Large intestine (tissue), 12 donors: ENCODE measurements at places on chromosomes 12 and 14. TPM values are rescaled to one million over a fixed set of nuclear protein-coding genes. Genes with fewer than 3 reads are reported as not detected.

GRCh38 chr14:94384342-94384741, 4.1 kb downstream of the SERPINA1 start:
- no peak for DNase-seq

- DNase-seq: no peak
Measured at GRCh38 chr12:27624586-27624985, 71.7 kb upstream of the REP15 start.

DNA sequence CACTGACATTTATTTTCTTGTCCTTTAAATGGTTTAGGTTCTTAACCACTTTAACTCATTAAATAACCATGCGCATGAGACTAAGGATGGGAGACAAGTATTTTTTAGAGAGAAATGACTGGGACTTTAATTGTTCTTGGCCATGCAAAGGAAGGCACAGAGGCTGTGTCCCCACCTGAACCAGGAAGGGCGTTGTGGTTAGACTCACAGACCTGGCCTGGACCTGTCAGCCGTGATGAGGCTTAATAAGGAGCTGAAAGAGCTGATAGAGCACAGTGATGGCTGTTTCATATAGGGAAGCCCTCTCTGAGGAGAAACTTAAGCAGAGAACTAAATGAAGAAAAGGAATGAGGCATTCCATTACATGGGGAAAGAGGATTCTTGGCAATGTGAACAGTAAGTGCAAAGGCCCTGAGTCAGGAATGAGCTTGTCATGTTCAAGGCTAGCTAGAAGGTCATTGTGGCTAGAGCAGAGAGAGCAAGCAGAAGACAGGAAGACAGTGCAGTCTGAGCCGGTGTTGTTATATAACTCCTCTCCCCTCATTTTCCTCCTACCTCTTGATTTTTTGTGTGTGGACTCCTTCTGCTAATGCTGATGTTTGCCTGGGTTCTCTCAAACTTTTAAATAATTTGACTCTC, 74.4 kb upstream of the ANO4 start:
- DNase-seq: no peak

GRCh38 chr14:29734732-29735131, 192.9 kb downstream of the PRKD1 start:
- no peak for DNase-seq

DNA sequence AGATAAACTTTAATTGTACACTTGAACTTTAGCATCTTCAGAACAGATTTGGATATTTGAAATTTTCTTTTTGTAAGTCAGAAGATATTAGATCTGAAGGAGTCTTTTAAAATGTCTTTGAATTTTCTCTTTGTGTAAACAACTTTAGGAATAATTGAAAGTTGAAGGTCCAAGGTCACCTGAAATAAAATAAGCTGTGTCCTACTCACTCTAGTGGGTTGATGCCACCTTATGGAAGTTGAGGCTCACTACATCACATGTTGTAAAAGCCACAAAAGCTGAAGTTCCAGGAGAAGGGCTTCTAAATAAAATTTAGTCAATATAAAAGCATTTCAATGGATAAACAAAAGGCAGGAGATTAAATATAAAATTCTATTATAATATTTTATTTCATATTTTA, 122.0 kb upstream of the ATXN7L3B start:
- DNase-seq: no peak

GRCh38 chr14:33449268-33449667, 501.6 kb downstream of the EGLN3 start:
- DNase-seq: no peak

DNA sequence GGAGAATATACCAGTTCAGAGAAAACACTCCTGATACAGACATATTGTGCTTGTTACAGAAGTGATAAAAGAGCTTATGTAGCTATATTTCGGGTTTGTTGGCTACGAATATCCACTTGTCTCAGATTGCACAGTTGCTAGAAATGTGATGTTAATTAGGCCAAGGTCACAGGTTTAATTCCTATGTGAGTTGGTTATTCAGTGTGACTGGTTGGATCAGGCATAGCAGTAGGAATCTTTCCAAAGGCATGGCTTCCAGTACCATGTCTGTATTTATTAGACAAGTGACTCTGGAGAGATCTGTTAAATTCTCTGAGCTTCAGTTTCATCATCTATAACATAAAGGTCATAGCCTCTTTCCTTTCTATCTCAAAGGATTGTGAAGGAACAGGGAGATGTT, 152.7 kb upstream of the KITLG start:
- no peak for DNase-seq

GRCh38 chr12:62878211-62878610, 56.7 kb downstream of the PPM1H start:
- no peak for DNase-seq

DNA sequence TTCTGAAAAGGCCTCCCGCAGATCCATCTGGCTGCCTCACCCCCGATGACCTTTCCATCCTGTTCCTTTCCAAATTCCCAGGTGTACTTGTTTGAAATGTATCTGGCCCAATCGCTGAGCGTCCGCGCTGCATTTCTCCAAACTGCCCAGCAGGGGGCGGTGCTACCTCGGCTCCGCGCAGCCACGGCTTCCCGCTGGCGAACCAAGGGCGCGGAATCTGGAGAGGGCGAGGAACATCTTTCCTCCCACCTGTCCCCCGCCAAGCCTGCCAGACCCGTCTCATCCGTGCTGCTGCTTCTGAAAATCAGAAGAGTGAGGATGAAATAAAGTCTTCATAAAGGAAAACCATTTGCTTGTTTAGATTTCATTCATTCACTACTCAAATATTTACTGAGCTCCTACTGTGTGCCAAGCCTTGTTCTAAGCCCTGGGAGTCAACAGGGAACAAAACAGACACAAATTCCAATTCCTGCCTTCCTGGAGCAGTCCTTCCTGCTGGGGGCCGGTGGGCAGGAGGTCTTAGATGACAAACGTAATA, 16.8 kb upstream of the MYL2 start:
- peak; percentile 18 for DNase-seq

DNA sequence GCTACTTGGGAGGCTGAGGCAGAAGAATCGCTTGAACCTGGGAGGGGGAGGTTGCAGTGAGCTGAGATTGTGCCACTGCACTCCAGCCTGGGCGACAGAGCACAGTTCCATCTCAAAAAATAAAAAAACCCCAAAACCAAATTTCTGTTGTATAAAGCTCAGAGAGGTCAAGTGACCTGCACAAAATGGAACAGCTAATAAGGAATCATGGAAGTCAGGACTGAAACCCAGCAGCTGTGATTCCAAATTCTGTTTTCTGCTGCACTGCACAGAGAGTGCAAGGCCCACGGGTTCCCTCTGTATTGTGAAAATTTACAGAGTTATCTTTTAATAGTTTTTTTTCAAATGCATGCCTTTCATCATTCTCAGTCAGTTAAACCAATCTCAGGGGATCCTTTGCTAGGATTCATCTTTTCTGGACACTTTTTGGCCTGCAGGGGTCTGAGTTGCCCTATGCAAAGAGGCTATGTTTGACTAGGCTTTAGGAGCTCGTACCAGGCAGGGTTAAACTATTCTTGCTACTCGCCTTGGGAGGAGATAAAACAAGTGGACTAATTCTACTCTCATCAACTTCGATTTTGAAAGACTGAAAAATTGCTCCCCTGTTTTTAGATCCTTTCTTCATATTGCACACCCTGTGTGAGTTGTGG, 26.1 kb upstream of the AACS start:
- no peak for DNase-seq

DNA sequence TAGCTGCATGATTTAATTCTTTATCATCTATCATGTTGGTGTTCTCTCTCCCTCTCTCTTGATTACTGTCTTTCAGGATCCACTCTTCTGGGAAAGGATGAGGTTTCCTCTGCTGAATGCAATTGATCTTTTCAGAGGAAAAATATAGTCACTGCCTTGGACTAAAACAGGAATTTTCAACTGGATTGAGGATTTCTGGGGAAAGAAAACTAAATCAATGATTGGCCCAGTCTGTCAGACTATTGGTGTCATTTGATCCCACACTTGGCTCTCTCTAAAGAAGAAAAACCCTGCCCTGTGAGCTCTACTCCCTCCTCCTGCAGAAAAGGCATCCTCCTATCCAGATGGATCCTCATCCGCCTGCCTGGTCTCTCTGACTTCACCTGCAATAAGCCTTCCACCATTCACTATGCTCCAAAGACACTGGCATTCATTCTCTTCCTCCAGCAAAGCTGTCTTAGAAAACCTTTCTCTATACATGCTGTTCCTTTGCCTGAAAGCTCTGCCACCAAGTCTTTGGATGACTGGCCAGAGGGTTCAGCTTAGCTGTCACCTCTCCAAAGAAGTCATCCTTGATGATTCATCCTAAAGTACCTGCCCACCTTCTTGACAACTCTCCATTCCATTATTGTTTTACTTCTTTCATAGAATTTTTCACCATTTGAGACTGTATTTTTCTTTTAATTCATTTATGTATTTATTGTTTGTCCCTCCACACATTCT, 127.7 kb upstream of the CAND1 start:
- no peak for DNase-seq

DNA sequence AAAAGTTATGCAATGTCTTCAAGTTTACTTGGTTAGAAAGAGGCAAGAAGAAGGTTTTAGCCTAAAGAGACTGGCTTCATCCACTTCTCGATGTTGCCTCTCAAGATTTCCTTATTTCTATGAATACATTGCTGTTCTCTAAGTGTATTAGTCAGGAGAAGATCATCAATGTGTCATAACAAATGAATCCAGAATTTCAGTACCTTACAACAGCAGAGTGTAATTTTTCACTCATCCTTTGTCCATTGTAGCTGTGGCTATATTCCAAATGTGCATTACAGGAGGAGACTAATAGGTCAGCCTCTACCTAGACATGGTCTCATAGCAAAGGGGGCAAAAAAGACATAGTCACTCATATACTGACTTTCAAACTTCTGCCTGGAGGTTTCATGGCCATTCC, 579.1 kb downstream of the PRKD1 start:
- no peak for DNase-seq

- DNase-seq: no peak
Measured at GRCh38 chr12:122505419-122506051, 4.8 kb upstream of the ZCCHC8 start.

GRCh38 chr12:99706736-99707473, 59.4 kb downstream of the GARIN6 start:
- no peak for DNase-seq

DNA sequence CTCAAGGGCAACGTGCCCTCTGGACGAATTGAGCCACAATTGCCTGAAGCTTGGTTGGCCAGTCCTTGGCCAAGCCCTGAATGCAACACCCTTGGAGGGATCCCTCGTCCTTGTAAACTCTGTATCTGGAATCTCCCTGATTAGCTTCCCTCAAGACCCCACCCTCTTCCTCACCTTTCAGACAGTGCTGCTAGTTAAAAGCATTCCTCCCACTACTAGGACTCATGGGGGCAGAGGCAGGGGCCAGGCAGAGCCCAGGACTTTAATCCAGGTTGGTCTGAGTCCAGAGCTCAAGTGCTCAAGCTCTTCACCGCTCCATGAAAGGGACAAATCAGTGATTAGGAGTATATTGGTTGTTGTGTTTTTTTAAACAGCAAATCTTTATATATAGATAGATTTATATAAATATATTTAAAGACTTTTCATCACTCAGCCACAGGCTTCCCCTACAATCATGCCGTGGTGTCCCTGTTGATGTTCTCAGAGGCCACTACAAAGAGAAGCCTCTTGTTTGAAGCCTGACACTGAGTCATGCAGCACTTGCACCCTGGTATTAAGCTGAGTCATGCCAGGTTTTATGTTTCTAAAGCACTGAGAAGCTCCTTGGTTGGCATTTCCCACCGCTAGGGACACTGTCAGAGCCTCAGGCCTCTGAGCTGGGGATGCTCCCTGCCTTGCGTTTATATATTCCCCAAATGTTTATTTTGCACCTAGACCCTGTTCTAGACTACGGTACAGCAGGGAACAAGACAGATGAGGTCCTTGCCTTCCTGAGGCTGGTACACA, 53.8 kb upstream of the GSC start:
- no peak for DNase-seq

PAX9 gene
- polyA plus RNA-seq: 0.06 TPM

RNASE3 gene
- polyA plus RNA-seq: 0.18 TPM

ZC3H10 gene
- 4.5 TPM for polyA plus RNA-seq

TAS2R10 gene
- polyA plus RNA-seq: 1.2 TPM

CLEC12A gene
- 1.5 TPM for polyA plus RNA-seq

GPR84 gene
- 0.16 TPM for polyA plus RNA-seq

NFE2 gene
- polyA plus RNA-seq: 2.1 TPM

ARHGDIB gene
- 53.2 TPM for polyA plus RNA-seq
